ENCODE measurements at places on chromosomes 4 and X. TPM values are rescaled to one million over a fixed set of nuclear protein-coding genes. Genes with fewer than 3 reads are reported as not detected.

MAML3 gene
- 21.8 TPM for total RNA-seq

TRO gene
- 39.6 TPM for total RNA-seq

USP17L11 gene
- not detected for total RNA-seq

RAB9B gene
- 2.8 TPM for total RNA-seq

- no peak for DNase-seq
- H3K36me3 ChIP-seq, result no peaks in the 10 kb centered on the region
- no peaks in the 10 kb centered on the region for H3K4me1 ChIP-seq
- H3K4me3 ChIP-seq, result no peak overlapping the region
- no peak overlapping the region for H3K27ac ChIP-seq
- peaks cover 2% of the 10 kb centered on the region for H3K27me3 ChIP-seq
Measured at GRCh38 chrX:124573468-124573867, 227.1 kb downstream of the SH2D1A start.

DNA sequence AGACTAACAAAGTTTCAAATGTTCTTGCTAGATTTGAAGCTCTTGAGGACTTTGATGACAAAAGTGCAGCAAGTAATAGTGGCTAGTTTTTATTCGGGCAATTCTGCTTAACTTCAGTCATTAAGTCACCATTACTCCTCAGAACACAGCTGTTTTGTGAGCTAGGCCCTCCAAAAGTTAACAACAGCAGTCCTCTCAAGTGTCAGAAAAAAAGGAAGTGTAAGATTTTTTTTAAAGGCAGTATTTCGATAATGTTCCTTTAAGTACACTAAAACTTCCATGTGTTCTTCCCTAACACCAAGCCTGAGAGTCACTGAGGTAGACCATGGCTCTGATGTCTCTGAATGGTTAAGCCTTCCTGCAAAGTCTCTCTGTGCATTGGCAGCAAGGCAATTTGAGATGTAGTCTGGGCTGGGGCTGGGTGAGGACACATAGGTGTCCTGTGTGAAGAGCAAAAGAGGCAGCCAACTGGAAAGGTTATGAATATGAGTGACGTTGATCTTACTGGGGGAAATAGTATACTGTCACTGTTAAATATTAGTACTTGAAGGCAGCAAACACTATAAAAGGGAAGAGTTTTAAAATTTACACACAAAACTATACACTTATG is 174.0 kb upstream of the MAP3K15 start:
- no peak overlapping the region for H3K4me3 ChIP-seq
- H3K27ac ChIP-seq, result no peak overlapping the region
- H3K36me3 ChIP-seq, result no peaks in the 10 kb centered on the region
- no peaks in the 10 kb centered on the region for H3K27me3 ChIP-seq

DNA sequence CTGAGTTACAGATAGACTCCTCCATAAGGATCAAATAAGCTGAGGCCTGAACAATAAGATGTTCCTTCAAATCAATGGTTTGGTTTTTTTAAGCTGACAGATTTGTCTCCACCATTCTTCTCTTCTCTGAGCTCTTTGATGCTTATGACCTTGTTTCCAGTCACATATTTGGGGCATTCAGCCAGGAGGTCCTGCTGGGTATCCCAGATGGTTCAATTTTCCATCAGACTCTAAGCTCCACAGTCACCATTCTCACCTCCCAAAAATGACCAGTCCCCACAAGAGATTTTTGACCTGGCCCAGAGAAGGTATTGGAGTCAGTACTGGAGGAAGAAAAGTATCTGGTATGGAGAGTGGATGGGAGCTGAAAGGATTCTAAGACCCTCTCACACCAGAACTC is 74.6 kb upstream of the FRMPD3 start:
- H3K27ac ChIP-seq, result no peak overlapping the region
- H3K4me1 ChIP-seq, result no peaks in the 10 kb centered on the region
- no peak for DNase-seq
- peaks cover 3% of the 10 kb centered on the region for H3K27me3 ChIP-seq
- no peak overlapping the region for H3K4me3 ChIP-seq

DNA sequence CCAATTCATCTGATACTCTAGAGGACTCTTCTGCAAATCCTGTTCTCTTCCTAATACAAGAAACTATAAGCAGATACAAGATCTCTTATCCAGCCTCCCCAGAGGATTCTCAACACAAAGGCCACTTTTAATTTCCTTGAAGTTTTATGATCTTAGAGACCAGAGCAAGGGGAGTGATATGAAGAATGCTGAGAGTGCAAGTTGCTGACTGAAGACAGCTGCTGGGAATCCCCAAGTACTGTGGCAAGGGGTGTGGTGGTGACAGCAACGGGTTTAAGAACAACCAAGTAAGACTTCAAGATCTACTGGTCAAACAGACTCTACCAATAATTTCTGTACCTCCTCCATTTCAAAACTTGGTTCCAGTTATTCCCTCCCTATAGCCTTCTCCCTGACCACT is 7.0 kb downstream of the AMMECR1 start:
- H3K4me1 ChIP-seq, result peaks cover 39% of the 10 kb centered on the region
- H3K27me3 ChIP-seq, result no peaks in the 10 kb centered on the region
- peak overlapping the region; percentile 38 for H3K27ac ChIP-seq

GRCh38 chr4:74328501-74328900 is 20.2 kb downstream of the EPGN start:
- no peak overlapping the region for H3K4me3 ChIP-seq
- no peaks in the 10 kb centered on the region for H3K36me3 ChIP-seq
- DNase-seq, result no peak
- no peaks in the 10 kb centered on the region for H3K4me1 ChIP-seq
- H3K27me3 ChIP-seq, result no peaks in the 10 kb centered on the region

GRCh38 chr4:73862322-73862721 is 6.9 kb upstream of the CXCL1 start:
- no peak overlapping the region for H3K27ac ChIP-seq
- H3K4me1 ChIP-seq, result no peaks in the 10 kb centered on the region
- H3K4me3 ChIP-seq, result no peak overlapping the region
- no peak for DNase-seq
- H3K27me3 ChIP-seq, result peaks cover 34% of the 10 kb centered on the region

- H3K4me1 ChIP-seq, result no peaks in the 10 kb centered on the region
- H3K27ac ChIP-seq, result no peak overlapping the region
- H3K36me3 ChIP-seq, result no peaks in the 10 kb centered on the region
- DNase-seq, result no peak
Measured at GRCh38 chr4:89379511-89380044, 72.0 kb upstream of the GPRIN3 start.

- H3K4me3 ChIP-seq, result peak overlapping the region; percentile 92
- DNase-seq, result no peak
- peaks cover 18% of the 10 kb centered on the region for H3K36me3 ChIP-seq
- H3K27ac ChIP-seq, result peak overlapping the region; percentile 80
- peaks cover 23% of the 10 kb centered on the region for H3K4me1 ChIP-seq
Measured at GRCh38 chrX:2609431-2610238, 81.5 kb upstream of the CD99 start.

DNA sequence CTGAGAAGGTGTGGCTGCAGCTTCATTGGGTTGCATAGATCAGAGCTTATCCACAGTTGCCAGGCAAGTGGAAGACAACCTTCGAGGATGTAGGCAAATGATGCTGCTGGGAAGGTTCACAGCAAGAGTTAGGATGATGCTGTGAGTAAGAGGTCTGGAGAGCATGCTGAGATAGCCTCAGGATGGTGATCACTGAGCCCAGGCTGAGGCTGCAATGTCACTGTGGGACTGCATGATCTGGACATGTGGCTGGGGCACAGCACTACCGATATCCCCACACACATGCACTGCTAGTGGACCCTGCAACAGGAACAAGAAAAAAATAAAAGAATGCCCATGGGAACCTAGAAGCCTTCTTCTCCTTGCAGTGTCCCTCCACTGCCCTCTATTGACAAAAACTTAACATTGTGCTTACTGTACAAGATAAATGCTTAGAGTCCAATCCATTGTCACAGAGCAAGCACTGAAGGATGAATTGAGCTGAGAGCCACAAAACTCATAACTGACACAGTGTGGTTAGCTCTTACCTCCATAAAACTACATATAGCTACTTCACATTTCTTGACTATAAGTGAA is 105.6 kb downstream of the CNKSR2 start:
- no peaks in the 10 kb centered on the region for H3K36me3 ChIP-seq
- no peak overlapping the region for H3K27ac ChIP-seq
- no peak overlapping the region for H3K4me3 ChIP-seq
- H3K4me1 ChIP-seq, result peaks cover 5% of the 10 kb centered on the region

- H3K27ac ChIP-seq, result no peak overlapping the region
- H3K36me3 ChIP-seq, result peaks cover 38% of the 10 kb centered on the region
- no peak for DNase-seq
- no peak overlapping the region for H3K4me3 ChIP-seq
- no peaks in the 10 kb centered on the region for H3K27me3 ChIP-seq
Measured at GRCh38 chr4:17930256-17930655, 91.3 kb downstream of the LCORL start.

DNA sequence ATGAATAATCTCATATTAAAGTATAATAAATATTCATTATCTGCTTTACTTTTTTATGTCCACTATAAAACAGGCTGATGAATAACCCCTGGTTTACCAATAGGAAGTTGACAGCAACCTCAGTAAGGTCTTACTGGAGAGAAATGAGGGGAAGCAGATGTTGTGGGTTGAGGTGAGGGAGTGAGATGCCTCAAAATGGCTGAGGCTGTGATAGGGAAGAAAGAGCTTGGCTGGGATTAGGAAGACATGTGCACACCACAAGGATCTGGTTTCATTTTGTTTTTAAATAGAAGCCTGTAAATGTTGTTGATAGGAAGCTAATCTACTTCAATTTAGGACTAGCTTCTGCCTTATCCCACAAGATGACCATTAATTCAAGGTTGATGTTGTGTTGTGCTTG is 14.4 kb upstream of the CYBB start:
- no peaks in the 10 kb centered on the region for H3K4me1 ChIP-seq
- no peak for DNase-seq
- H3K27ac ChIP-seq, result no peak overlapping the region

DNA sequence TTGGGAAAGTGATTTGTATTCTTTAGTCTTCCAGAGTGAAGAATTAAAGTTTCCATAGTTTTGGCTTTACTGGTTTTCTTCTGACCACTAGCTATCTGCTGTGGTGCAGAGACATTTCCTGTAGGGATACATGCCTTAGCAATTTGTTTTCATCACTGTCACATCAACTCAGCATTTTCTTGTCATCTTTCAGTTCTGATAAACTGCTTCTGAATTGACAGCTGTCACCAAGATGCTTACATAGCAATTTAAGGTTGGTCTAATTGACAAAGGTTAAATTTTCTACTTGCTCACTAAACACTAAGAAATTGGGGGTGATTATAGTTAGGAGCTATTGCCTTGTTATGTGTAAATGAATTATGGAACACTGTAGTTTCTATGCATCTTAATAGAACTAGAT is 232.5 kb downstream of the TEX13A start:
- H3K27me3 ChIP-seq, result no peaks in the 10 kb centered on the region
- no peak overlapping the region for H3K4me3 ChIP-seq
- H3K27ac ChIP-seq, result no peak overlapping the region
- no peak for DNase-seq
- no peaks in the 10 kb centered on the region for H3K36me3 ChIP-seq

- no peaks in the 10 kb centered on the region for H3K27me3 ChIP-seq
- DNase-seq, result no peak
- no peaks in the 10 kb centered on the region for H3K4me1 ChIP-seq
- peaks cover 3% of the 10 kb centered on the region for H3K36me3 ChIP-seq
Measured at GRCh38 chrX:152843852-152844251, 13.0 kb downstream of the NSDHL start.

- no peak for DNase-seq
- H3K27ac ChIP-seq, result peak within 1 kb of the TSS; percentile 99
- no peaks in the 10 kb centered on the region for H3K36me3 ChIP-seq
- H3K27me3 ChIP-seq, result no peaks in the 10 kb centered on the region
- H3K4me3 ChIP-seq, result peak within 1 kb of the TSS; percentile 99
Measured at GRCh38 chrX:11757719-11758399, at the start of gene MSL3. TSS of gene MSL3 (plus strand) at chrX:11758237. CDS start at chrX:11758264, 27 bp downstream.

All from type B pancreatic cell (in vitro differentiated cells).